ENCODE measurements at places on chromosomes 2 and 18. TPM values are rescaled to one million over a fixed set of nuclear protein-coding genes. Genes with fewer than 3 reads are reported as not detected.

FBXO15 gene
- total RNA-seq: 1.3 TPM

GRCh38 chr2:24374301-24374700 lies 14.0 kb upstream of the ITSN2 start:
- DNase-seq: no peak

GRCh38 chr2:70243806-70244584 lies 4.4 kb downstream of the TIA1 start:
- DNase-seq: no peak

- no peak for DNase-seq
Observed at GRCh38 chr2:160472839-160473251, 20.8 kb downstream of the RBMS1 start.

- DNase-seq: no peak
Observed at GRCh38 chr18:13578400-13578799, 148.0 kb downstream of the FAM210A start.

DNA sequence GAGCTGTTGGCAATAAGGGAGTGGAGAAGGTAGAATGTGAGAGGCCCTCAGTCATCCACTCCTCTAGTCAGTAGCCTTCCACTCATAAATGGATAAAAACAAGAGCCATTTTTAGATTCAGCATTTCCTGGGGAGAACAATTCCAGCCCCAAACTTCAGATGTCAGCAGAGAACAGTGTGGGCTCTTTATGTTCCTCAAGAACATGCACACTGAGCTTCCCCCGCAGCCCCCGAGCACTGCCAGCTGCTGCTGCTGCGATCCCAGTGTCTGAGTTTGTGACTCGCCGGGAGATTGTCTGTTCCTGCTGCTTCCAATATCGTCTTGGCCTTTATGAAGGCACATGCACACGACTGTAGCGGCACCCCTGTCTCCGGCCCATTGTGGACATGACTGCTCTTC lies 143.7 kb upstream of the CTNNA2 start:
- no peak for DNase-seq
